Ovary (tissue), 10 donors: ENCODE measurements at places on chromosomes 16 and 17. TPM values are rescaled to one million over a fixed set of nuclear protein-coding genes. Genes with fewer than 3 reads are reported as not detected.

DNA sequence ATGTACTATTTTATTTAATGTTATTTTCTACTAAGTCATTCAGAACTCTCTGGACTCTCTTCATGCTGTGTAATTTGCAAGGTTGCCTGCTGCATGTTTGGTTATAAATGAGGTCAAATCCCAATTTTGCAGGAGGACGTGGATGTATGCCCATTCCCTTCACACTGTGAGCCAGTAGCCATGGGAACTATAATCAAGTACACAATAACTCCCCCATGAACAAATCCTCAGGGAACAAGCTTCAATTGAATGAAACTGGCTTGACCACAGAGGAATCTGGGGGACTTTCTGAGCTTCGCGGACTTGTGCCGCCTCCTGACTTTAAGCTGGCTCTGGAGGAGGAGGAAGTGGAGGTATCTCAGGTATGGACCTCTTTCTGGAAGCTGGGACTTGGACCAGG lies 14.6 kb upstream of the KCTD13 start:
- DNase-seq = peak; percentile 10

DNA sequence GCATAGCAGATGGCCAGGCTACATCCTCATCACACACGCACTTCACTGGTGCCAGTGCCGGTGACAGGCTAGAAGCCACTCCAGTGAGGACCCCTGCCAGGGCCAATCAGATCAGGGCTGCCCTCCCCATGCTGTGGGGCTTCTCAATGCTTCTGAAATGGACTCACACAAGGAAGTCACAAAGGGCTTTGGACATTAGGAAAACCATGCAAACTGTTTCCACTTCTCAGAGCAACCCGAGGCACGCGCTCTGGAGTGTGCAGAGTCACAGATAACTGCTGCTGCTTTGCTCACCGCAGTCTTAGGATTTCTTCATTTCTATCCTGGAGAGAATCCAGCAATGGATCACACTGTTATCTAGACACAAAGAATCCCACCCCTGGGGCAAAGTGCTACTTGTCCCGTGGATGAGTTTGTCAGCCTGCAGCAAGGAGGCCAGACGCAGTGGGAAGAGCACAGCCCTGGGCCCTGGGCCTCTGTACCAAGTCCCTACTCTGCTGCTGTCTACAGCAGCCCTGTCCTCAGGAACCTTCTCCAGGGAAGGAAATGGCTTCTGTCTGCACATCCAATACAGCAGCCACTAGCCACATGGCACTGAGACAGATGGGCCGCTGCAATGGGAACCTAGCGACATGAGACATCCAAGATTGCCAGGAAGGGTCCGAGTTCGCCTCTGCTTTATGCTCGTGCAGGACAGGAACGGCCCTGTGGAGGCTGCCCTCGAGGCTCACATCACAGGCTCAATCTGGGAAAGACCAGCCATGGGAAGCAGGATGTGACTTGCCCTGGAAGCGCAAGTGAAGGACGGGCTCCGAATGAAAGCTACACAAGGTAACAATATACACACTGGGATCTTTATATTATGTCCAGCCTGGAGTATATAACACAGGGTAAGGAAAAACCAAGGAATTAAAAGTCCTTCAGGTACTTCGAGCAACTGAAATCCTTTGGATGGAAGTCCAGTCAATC lies 169.3 kb downstream of the ZFHX3 start:
- DNase-seq = no peak

GRCh38 chr17:81511554-81511803 lies 1.1 kb downstream of the ACTG1 start:
- DNase-seq = no peak

DNA sequence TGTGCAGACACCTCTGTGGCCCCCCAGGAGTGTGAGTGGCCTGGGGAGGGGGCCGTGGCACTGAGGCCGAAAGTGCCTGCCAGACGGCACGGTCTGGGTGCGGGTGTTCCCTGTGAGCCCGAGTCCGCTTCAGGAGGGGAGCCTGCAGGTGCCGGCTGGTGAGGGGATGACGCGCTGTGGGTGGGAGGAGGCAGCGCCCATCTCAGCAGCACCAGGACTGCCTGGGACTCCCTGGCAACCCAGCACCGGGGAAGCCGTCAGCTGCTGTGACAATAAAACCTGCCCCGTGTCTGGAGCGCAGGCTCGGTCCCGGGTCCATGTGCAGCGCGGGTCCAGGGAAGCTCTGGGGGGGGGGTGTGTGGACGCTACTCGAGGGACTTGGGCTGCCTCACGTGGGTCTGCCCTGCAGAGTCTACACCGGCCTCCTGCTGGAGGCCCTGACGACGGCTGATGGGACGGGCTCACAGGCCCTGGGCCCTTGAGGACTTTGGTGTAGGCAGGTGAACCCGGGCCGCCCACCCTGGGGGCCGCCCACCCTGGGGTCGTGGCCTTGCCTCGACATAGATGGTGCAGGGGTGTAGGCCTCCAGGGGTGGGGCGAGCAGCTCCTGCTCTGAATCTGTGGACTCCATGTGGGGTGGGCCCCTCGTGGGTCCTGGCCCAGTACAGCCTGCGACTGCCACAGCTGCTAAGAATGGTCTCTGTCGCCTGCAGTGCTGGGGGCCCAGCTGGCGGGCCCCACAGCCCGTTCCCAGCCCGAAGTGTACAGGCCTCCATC lies 5.9 kb upstream of the RAB40C start:
- peak; percentile 38 for DNase-seq

DNA sequence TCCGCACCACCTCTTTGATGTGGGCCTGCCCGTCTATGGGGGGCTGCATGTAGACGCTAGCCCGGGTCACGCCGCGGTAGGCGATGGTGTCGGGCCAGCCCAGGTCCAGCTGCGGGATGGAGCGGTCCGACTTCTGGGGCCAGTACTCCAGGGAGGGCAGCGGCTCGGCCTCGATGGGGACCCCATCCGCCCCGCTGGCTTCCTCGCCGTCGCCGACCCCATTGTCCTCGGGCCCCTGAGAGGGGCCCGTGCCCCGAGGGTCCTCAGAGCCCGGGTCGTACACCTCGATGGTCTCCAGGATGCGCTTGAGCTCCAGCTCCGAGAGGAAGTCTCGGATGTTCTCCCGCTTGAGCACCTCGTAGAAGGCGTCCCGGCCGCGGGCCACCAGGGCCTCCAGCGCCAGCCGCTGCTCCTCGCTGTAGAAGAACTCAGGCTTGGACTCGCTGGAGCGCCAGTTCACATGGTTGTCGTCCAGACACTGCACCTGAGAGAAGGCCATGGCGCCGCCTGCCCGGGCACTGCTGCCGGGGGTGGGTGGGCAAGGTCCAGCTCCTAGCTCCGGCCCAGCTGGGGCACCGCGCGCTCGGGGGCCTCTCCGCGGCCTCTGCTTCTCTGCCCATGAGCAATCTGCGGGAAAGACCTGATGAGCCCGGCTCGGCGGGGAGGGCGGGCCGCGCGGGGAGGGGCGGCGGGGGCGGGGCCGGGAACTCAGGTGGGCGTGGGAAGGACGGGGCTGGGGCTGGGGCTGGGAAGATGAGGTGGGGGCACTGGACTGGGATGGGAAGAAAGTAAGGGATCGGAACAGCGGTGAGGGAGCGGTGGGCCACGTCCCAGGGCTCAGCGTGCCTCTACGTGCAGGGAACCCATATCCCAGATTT lies 782 bp downstream of the FAM83G start:
- peak; percentile 57 for DNase-seq

DNA sequence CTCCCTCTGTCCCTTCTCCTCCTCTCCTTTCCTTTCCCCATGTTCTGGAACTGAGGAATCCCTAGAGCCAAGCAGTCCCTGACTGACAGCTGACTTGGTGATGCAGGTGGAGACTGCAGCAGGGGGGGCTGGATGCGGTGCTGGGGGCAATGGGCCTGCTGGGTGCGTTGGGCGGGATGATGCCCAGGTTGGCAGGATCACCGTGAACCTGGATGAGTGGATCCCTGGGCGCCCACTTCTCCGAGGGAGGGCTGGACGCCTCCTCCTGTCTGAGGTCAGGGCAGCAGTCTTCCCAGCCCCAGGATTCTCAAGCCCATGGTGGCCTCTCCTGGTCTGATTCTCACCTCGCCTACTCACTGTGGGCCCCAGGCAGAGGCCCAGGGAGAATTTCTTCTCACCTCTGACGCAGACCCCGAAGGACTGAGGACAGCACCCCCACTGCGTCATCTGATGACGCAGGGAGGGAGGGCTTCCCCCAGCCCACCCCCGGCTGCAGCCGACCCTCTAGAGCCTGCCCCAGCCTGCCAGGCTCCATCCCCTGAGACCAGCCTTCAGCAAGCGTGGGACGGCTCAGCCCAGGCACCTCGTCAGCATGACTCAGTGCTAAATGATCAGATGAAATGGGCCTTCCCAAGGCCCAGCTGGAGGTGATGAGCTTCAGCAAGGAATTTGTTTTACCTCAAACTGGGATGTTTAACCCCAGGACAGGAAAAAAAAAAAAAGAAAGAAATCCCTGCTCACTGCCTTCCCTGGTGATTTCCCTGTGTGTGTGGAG lies 188.0 kb upstream of the TNRC6C start:
- no peak for DNase-seq

DNA sequence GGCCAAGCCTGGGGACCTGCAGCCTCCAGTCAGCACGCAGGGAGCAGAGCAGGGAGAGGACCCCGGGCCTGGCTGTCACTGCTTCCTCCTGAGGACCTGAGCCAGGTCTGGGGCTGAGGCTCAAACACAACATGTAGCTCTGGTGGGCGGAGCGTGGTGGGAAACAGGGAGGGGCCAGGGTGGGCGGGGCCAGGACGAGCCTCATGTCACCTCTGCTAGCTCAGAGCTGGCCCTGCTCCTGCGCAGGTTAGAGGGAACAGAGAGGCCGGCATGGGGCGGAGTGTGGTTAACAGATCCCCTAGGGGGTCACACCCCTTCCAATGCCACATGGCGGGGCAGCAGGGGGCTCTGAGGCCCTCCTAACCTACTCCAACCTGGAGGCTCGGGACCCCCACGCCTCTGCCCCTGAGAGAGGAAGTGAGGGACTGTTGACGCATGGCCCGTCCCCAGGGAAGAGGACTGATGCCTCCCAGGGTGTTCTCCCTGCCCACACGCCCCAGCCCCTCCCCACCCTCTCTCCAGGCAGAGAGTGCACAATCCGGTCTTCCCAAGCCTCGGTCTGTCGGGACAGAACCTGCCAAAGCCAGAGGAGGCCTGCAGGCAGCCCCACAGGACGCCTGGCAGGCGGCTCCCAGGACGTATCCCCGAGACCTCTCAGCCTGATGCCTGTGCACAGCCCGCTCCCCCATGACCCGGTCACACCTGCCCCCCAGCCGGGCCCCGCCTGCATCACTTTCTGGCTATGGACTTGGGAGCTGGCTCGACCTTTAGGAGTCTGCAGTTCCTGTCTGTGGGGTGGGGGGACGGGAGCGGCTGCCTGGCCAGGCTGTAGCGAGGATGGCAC lies 15.2 kb downstream of the PIEZO1 start:
- no peak for DNase-seq

DNA sequence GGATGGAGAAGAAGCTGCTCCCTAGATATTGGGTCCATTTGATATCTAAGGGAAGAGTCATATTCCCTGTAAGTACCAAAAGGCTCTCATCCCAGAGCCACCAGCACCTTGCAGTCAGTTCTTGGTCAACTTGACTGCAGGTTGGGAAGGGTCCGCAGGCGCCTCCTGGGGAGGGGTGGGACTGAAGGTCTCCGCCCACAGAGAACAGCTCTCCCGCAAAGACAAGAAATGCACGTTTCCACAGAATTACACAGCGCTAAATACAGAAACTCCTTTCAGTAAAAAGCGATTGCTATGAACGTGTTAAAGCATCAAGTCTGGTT lies 864 bp upstream of the CTCF start:
- peak; percentile 36 for DNase-seq

GRCh38 chr17:3594051-3594800 lies 15.0 kb downstream of the TRPV1 start:
- no peak for DNase-seq

GRCh38 chr16:986411-986810 lies 4.8 kb downstream of the SOX8 start:
- no peak for DNase-seq

- DNase-seq = no peak
Measured at GRCh38 chr17:42691021-42691545, 8.8 kb downstream of the CNTNAP1 start.

DNA sequence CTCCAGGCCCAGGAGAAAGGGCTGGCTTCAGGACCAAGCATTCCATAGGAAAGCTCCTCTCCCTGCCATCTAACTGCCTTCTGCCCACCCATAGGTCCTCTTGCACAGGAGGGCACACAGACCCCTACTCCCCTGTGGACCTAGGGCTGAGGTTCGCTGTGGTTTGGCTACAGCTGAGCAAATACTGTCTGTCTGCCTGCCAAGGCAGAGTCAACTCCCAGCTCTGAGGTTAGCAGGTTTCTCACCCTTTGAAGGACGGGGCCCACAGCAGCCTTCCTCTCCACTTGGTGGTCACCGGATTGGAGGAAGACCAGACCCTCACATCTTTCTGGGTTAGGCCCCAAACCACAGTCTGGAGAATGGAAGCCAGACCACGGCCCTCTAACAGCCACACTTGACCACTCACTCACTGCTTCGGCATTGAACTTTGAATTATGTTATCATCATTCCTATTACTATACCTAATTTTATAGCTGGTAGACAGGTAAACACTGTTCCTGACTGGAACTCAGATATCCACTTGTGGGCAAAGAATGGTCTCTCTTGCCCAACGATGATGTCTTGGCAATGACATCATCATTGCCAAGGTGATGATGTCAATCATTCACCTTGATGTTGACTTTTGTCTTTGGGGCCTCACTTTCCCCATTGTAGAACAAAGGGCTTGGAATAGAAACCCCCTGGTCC lies 14.2 kb downstream of the CBX4 start:
- DNase-seq = no peak

GRCh38 chr17:29138971-29139691 lies 41.1 kb downstream of the MYO18A start:
- DNase-seq = no peak

- DNase-seq = peak; percentile 54
Measured at GRCh38 chr17:72407336-72407909, 286.6 kb downstream of the SOX9 start.

- DNase-seq = no peak
Measured at GRCh38 chr17:69335058-69335457, 8.1 kb upstream of the ABCA5 start.

DNA sequence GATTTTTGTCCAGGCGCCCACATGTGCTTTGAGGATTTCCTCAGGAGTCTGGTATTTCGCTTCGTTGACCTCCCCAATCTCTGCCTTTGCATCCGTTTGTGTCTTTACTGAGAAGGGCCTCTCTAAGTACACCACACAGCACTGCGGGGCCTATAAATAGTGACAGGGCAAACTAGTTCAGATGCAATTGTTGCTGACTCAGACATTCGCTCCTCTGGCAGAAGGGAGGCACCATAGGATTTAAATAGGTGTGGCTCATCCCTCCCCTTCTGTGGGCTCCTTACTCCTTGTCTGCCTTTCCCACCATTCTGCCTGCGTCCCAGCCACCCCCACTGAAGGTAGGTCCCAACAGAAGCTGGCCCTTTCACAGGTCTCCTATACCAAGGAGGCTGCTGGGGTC lies 192.3 kb downstream of the SHISA9 start:
- DNase-seq = no peak

- DNase-seq = no peak
Measured at GRCh38 chr17:62987136-62987535, 21.1 kb downstream of the TANC2 start.

GRCh38 chr17:7552621-7553051 lies 3.8 kb downstream of the TNFSF12 start:
- no peak for DNase-seq

- DNase-seq = no peak
Measured at GRCh38 chr16:12901204-12901596, 198 bp upstream of the SHISA9 start.

GRCh38 chr16:55203570-55203969 lies 120.4 kb upstream of the IRX6 start:
- DNase-seq = no peak

TMEM107 gene
- 10.3 TPM for polyA plus RNA-seq

ITGAD gene
- polyA plus RNA-seq = 0.05 TPM

TEDC2 gene
- not detected for polyA plus RNA-seq

CLEC3A gene
- polyA plus RNA-seq = not detected

NOXO1 gene
- 0.48 TPM for polyA plus RNA-seq

ZKSCAN2 gene
- 4.4 TPM for polyA plus RNA-seq

SKAP1 gene
- 4.8 TPM for polyA plus RNA-seq

SECTM1 gene
- 7.9 TPM for polyA plus RNA-seq

CRISPLD2 gene
- 53.2 TPM for polyA plus RNA-seq
